KG1 (cell line): ENCODE measurements at places on chromosomes 11 and 22.

DNA sequence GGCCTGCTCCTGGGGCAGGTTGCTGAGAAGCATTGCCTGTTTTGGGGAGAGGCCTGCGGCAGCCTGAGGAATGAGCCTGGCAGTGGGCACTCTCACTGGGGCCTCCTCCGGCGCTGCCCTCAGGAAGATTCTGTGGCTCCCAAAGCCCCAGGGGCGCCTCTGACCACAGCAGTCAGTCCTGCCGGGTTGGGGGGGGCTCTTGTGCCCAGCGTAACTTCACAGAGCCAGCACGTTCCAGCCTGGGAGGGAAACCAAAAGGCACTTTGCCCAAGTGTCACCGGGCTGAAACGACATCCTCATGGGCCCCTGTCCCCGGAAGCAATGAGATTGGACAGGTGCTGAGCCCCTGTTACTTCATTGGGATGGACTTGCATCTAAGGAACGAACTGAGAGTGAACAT is 4.3 kb upstream of the LRP5 start:
- no peak for DNase-seq

GRCh38 chr11:11022125-11022730 is 164.4 kb upstream of the ZBED5 start:
- peak; percentile 18 for DNase-seq

DNA sequence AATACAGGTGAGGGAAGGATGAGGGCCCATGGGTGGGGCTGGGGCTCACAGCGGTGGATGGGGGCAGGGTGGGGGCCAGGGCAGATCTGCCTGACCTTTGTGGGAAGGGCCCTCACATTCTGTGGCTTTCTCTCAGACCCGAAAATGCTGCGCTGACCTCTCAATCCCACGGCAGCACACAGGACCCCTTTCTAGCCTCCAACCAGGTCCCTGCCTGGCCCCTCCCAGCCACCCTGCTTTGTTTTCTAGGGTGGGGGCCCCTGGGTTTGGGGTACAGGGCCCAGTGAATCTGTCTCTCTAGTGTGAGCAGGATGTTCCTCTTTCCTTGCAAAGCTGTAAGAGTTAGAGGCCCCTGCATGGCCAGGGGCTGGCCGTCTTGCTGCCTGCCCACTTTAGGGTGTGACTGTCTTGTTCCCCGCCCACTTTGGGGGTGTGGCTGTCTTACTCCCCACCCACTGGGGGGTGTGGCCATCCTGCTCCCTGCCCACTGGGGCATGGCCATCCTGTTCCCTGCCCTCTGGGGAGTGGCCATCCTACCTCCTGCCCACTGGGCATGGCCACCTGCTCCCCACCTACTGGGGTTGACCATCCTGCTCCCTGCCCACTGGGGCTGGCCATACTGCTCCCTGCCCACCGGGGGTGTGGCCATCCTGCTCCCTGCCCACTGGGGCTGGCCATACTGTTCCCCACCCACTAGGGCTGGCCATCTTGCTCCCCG is 11.5 kb downstream of the PARVG start:
- no peak for DNase-seq

DNA sequence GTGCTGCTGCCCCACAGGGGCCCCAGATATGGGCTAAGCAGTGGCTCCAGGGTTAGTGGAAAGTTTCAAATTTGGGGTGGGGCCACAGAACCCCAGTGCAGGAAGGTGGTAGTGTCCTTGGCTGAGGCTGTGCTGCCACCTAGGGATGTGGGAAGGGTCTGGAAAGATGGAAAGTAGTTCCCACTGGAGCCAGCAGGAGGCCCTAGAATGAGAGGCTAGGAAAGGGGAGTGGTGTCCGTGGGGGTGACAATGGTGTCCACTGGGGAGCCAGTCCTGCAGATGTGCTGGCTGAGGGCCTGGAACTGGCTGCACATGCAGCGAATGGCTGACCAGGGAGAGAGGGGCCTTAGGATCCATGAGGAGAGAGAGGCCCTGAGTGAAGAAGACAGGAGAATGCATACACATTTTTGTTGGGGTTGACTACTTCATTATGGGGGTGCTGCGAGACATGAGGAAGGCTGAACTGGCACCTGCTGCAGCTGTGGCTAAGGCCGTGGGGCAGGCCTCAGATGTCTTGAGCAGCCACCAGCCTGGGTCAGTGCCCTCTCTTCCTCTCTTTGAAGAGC is 21.1 kb downstream of the RFPL3 start:
- no peak for DNase-seq

DNA sequence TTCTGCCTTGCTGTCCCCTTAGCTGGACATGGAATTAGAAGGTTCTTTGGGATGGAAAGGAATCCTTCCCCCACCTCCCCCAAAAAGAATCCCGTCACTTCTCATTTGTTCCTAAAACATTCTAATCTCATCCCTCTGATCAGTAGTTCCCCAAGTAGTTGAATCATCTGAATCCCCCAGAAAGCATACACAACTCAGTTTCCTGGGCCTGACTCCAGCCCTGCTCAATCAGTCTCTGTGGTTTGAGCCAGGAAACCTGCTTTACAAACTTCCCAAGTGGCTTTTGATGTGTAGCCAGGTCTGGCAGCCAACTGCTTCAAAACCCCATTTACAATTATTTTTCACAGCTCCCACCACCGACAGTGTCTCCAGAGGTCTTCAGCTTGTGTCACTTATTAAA is 20.2 kb downstream of the C22orf31 start:
- DNase-seq = no peak

DNA sequence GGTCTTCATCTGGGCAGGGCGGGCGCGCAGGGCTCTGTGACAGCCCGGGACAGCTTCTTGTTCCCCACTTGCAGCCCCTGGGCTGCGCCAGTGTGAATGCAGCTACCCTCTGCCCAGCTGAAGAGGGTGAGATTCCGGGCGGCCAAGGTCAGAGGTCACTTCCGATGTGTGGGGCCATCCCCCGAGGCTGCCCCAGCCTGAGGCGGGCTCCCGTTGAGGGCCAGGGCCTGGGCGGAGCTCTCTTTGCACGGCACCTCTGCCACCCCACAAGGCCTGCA is 23.9 kb downstream of the MOB2 start:
- DNase-seq = no peak

DNA sequence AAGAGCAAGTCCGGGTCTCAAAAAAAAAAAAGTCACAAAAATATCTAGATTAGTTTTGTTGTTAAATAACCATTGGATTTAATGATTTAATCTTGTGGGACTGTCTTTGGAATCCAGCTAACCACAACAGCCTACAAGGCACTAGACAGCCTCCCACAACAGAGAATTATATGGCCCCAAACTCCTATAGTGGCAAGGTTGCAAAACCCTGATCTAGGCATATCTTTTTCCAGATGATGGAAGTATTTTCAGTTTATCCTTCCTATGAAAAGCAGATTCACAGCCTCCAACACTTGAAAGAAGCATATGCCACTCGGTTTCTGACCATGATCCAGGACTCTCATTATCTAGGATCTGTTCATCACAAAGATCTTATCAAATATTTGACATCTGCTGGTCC is 5.4 kb upstream of the C11orf87 start:
- no peak for DNase-seq

DNA sequence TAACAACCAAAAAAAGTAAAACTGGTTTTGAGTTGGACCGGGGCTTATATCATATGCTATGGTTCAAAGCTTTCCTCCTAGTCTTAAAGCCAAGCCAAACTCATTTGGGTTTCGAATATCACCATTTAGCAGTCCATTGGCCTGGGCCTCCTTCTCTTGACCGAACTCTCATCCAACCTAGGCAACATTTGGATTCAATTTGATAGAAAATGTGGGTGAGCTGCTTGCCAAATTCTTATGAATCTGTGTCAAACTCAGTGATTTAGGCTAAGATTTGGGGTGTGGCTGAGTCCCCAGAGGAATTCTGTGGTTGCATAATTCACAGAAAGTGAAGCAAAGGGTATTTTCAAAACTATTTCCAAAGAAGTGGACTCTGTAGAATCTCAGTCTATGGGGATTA is 83.7 kb downstream of the BLID start:
- no peak for DNase-seq

DNA sequence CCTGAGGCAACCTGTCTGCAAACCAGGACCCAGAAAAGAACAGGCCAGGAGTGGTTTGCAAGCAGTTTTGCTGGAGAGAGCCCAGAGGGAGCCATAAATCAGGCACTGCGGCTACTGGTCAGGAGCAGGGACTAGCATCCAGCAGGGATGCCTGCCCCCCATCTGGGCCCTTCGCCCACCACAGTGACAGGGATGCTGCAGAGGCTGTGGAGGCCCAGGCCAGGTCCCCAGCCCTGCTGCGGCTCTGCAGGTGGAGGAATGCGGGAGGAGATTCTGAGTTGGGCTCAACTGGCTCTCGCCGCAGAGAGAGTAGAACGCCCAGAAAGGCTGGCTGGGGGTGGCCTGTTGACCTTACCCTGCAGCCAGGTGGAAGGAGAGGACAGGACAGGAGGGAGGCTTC is 16.4 kb upstream of the NEFH start:
- no peak for DNase-seq

- no peak for DNase-seq
Measured at GRCh38 chr22:20573833-20574615, 66.6 kb downstream of the MED15 start.

- no peak for DNase-seq
Measured at GRCh38 chr11:76620489-76620888, 50.1 kb downstream of the LRRC32 start.

- no peak for DNase-seq
Measured at GRCh38 chr11:64566042-64566914, 24.7 kb upstream of the SLC22A12 start.

GRCh38 chr11:2913776-2914175 is 15.4 kb downstream of the PHLDA2 start:
- DNase-seq = no peak

DNA sequence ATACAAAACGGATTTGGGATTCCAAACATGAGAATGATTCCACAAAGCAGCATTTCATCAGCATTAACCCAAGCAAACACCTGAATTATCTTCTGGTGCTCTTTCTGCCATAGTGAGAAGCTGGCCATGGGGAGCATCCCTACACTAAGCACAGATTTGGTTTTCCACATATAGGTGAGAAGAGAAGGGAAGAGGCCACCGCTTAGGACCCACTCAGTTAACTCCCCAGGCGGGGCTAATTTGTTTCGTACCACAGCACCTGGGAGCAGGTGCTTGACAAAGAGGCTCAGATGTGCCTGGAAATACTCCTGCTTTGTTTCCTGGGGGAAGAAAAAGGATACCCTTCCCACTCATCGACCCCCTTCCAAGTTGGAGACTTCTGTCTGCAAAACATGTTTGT is 64.2 kb downstream of the RAB30 start:
- DNase-seq = no peak

GRCh38 chr11:9765320-9766101 is 101.6 kb downstream of the SWAP70 start:
- DNase-seq = no peak

DNA sequence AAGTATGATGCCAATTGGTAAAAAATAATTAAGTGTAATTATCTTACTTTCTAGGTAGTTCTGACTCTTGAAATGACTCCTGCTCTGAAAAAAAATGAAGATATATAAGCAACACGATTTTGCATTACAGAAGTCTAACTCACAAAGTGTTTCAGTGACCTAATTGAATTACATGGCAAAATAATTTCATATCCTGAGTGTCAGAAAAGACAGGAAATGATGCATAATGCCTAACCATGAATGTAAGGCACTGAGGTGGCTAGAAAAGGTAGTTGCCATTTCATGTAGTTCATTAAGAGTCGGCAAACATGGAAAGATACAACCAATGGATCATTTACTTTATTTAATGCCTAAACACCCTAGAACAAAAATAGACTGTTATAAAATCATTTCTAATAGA is 113.5 kb downstream of the GUCY1A2 start:
- no peak for DNase-seq

GRCh38 chr11:16338393-16338792 is 18.0 kb downstream of the SOX6 start:
- DNase-seq = no peak

- no peak for DNase-seq
Measured at GRCh38 chr11:115927823-115928329, 423.7 kb upstream of the CADM1 start.

GRCh38 chr11:31913985-31914384 is 102.9 kb upstream of the PAX6 start:
- DNase-seq = no peak

- peak; percentile 10 for DNase-seq
Measured at GRCh38 chr22:36252754-36253522, at the start of gene APOL1. Gene APOL1 (plus strand): TSS chr22:36253133. CDS start chr22:36254956, 1,823 bp downstream.

DNA sequence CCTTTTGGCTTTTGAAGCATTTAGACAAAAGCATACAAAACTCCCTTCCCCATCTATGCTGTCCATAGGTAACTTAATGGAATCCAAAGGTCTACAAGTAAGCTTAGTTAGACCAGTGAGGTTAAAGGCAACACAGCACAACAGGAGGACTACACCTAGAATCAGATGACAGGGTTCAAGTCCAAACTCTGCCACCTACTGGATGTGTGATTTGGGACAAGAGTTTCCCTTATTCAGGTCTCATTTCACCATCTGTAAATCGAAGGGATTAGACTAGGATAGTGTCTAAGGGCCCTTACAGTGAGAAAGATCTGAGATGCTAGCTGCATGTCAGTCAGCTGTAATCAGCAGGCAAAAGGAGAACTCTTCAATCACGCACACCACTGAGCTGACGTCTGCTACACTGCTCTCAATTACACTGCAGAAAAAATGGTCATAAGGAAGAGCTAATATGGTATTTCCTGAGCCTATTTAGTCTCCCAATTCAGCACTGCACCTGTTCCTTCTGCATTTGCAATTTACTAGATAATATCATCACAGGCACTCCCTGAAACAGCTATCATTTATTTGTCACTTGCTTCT is 82.2 kb downstream of the SERGEF start:
- no peak for DNase-seq

GRCh38 chr22:27452922-27453321 is 348.6 kb downstream of the MN1 start:
- no peak for DNase-seq

DNA sequence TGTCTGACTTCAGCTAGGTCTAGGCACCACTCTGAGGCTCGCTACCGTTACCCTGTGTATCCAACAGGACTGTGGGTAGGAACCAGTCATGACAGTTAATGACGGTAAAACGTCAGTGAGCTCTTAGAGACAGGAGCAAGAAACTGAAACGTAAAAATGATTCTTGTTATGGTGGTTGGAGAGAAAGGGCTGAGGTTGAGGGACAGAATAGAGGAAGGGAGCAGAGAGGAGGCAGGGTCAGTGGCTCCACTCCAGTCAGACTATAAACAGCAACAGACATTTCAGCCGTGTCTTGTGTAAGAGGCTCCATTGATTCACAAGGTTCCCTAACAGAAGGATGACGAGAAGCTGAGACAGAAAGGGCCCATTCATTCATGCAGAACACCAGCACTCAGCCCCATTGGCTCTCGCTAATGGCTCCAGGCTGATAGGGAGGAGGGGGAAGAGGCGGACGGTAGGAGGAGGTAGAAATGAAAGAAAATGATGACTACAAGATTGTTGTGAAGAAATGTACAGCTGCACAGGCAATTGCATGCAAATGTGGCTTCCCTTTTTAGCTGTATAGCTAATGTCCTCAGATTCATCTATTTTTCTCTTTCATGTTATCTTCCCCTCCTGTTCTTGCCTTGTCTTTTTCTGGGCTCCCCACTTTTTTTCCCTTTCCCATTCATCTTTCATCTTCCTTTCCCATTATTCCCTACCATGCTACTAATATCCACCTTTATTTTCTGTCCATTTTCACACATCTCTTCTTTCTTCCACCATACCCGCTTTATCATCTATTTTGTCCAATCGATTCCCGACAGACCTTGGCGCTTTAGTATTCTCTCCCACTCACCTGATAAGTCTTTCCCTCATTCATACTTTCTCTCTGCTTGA is 34.3 kb downstream of the ETS1 start:
- DNase-seq = no peak
